HCT116 (cell line): ENCODE measurements at places on chromosomes 2 and 18.

- no peak for DNase-seq
Observed at GRCh38 chr18:45932708-45933107, 34.4 kb downstream of the EPG5 start.

DNA sequence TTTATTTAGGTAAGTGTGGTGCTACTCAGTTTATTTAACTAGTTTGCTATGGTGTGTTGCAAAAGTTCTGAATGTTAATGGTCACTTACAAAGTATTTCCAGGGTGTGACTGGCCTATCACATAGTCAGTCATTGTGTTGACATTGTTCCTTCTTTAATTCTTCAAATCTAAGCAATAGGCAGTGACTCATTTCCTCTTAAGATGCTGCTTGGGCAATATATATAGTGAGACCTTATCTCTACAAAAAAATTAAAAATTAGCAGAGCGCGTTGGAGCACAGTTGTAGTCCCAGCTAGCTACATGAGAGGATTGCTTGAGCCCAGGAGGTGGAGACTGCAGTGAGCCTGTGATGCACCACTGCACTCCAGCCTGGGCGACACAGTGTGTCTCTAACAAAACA lies 5.8 kb upstream of the CCDC88A start:
- DNase-seq: no peak

- no peak for DNase-seq
Observed at GRCh38 chr2:135573620-135574019, 42.3 kb downstream of the R3HDM1 start.

- DNase-seq: no peak
Observed at GRCh38 chr2:24010477-24011249, 778 bp downstream of the MFSD2B start.

GRCh38 chr2:98485453-98485755 lies 40.7 kb downstream of the INPP4A start:
- DNase-seq: no peak
